ENCODE measurements at places on chromosomes 7 and 10.

GRCh38 chr7:40165216-40165615, 30.4 kb downstream of the SUGCT start:
- no peak for DNase-seq

DNA sequence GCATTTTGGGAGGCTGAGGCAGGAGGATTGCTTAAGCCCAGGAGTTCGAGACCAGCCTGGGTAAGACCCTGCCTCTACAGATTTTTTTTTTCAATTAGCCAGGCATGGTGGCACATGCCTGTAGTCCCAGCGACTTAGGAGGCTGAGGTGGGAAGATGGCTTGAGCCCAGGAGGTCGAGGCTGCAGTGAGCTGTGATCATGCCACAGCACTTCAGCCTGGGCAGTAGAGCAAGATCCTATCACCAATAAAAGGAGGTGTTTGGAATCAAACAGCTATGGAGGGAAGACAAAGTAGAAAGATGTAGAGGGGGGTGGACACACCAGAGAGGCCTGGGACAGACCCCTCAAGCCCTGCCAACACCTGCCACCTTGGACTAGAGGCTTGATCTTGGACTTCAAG, 9.1 kb upstream of the TNRC18 start:
- DNase-seq = no peak

GRCh38 chr10:74640134-74640921, 186.1 kb upstream of the KAT6B start:
- DNase-seq = no peak

DNA sequence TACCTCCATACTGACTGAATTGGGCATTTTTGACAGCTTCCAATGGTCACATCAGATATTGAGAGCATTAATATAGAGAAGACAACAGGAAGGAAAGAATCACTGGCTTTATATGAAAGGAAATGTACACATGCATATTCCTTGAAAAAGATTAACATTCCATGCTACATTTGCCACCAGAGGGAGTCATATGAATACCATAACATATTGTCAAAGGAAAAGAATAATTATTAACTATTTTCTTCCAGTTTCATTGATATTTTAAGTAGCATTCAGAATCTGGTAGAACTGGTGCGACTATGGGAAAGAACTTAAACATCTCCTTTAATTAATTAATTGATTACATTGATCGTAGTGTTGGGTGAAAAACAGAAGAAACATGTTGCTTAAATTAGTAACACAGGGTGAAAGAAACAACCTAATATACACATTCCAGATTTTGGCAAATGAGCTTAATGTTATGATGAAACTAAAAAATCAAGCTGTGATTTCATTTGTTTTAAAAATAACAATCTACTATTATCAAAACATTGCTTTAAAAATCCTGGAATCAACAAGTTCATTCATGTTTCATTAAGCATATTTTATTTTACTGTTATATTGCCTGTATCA, 71.5 kb downstream of the GPR85 start:
- no peak for DNase-seq

DNA sequence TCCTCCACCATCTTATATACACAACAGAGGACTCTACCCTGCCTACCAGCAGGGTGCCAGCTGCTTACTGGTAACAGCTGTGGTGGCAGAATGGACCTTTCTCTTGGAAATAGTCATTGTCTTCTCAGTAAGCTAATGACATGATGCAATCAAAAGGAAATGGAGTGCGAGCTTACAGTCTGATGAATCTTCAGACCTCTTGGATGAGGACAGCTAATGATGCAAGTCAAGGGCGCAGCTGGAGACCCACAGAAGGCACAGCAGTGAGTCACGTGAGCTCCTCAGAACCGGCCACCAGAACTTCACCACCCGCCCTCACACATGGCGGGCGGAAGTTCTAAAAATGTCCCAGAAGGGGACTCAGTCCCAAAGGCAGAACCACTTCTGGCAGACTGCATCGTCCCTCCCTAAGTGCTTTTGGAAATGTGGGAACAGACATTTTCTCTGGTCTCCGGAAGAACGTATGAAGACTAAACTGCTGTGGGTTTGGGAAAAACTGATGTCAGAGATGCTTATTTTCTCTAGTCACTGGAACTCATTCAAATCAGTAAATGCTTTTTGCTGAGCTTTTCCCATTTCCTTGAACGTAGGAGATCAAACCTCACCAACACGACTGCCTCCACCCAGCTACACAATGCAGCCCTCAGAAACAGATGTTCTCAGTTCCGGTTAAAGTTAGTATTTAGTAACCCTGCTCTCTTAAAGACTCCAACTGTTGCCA, 96.4 kb downstream of the FAS start:
- DNase-seq = no peak

DNA sequence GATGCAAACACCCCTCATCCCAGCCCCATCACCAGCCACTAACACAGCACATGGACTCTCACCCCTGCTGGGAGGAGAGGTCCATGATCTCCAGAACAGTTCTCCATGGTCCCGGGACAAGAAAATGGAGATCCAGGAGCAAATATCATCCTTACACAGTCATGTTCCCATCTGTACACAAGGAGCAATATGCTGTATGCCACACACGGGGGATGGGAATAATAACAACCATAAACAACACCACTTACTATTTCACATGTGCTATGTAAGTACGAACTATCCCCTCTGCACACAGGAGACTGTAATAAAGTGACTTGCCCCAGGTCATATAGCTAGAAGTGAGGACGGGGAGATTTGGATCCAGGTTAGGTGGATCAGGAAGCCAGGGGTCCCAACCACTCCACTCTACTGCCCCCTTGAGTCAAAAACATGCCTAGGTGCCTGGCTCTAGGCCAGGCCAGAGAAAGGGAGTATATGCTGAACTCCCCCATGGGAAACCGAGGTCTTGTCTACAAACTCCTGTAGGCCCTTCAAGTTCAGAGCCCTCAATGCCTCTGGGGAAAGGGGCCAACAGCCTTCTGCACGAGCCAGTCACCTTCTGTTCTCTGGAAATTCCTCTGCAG, 34.1 kb downstream of the LRRC20 start:
- no peak for DNase-seq
